Stimulated activated CD4-positive, alpha-beta T cell treated with anti-CD3 and anti-CD28 coated beads, Interleukin-1b, Interleukin-23, amount 100 ng/mL, for 4 hours (primary cell): ENCODE measurements at places on chromosomes 11 and 22.

DNA sequence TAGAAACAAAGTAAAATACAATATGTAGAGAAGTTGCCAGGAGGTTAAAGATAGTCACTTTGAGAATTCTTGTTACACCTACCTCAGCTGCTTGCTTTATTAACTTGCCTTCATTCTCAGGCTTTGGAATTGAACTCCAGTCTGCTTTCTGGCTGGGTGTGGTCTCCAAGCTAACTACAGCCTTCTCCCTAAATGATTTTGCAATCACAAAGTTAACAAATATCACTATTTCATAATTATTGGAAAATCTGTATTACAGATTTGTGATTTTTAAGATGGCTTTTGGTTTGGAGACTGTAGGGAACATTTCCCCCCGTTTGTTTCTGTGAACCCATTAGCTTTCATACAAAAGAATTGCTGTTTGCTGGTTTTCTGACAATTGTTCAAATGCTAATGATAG lies 2.2 kb downstream of the PLAAT5 start:
- no peak for DNase-seq

DNA sequence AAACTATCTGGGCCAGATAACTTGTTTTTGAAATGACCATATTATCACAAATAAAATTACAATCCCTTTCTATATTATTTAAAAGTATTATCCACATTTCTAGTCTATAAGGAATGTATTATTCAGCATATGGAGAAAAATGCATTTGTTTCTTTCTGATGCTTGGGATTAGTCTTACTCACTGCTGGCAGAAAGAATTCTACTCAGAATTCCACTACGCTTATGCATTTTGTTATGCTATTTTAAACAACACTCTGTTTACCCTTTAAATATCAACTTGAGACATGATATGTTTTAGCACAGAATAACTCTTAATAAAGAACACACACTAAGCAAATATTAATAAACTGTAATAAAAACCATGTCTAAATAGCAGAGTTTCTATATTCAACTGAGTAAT lies 77.6 kb upstream of the ANO3 start:
- no peak for DNase-seq

- no peak for DNase-seq
Observed at GRCh38 chr11:5036669-5037068, 9.7 kb upstream of the OR52J3 start.

GRCh38 chr11:36123336-36124101 lies 165.7 kb downstream of the COMMD9 start:
- DNase-seq = no peak

DNA sequence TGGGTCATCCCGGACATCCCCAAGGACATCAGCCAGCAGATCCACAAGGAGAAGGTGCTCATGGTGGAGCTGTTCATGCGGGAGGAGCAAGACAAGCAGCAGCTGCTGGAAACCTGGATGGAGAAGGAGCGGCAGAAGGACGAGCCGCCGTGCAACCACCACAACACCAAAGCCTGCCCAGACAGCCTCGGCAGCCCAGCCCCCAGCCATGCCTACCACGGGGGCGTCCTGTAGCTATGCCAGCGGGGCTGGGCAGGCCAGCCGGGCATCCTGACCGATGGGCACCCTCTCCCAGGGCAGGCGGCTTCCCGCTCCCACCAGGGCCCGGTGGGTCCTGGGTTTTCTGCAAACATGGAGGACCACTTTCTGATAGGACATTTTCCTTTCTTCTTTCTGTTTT lies 15.3 kb upstream of the FADD start:
- no peak for DNase-seq

GRCh38 chr11:62721994-62722393 lies 5.3 kb downstream of the HNRNPUL2 start:
- DNase-seq = no peak

DNA sequence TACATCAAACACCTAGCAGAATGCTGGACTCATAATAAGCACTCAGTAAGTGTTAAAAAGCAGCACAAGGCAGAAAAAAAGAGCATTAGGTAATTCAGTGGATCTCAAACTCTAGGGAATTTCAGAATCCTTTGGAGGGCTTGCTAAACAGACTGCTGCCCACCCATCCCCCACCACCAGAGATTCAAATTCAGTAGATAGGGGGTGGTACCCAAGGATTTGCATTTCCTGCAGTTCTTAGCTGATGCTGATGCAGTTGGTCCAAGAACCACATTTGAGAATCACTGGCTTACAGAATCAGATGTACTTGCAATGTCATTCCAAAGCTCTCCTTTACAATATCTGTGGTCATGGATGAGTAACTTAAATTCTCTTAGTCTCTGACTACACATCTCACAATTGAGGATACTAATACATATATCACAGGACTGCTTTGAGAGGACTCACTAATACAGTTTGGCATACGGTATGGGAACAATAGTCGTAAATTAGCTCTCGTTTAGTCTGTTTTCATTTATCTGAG lies 664.5 kb downstream of the KCNA4 start:
- DNase-seq = no peak

GRCh38 chr11:93490996-93491618 lies 52.1 kb downstream of the SMCO4 start:
- DNase-seq = no peak
